ENCODE measurements at places on chromosomes 5 and 9.

DNA sequence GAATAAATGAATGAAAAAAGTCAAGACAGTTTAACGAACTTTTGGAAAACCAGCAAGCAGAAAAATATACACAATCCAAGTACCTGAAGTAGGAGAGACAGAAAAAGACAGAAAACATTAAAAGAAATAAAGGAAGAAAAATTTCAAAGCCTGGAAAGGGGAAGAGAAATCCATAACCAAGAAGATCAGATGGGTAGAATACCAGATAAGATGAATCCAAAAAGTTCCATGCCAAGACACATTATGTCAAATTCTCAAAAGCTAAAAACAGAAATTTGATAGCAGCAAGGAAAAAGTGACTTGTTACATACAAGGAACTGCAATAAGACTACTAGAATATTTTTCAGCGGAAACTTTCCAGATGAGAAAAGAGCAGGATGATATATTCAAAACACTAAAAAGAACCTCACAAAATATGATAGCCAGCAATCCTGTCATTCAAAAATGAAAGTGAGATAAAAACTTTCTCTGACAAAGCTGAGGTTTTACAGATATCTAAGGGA lies 7.6 kb upstream of the ZNF300 start:
- DNase-seq: no peak

GRCh38 chr5:120532835-120533234 lies 68.7 kb downstream of the PRR16 start:
- DNase-seq: no peak

DNA sequence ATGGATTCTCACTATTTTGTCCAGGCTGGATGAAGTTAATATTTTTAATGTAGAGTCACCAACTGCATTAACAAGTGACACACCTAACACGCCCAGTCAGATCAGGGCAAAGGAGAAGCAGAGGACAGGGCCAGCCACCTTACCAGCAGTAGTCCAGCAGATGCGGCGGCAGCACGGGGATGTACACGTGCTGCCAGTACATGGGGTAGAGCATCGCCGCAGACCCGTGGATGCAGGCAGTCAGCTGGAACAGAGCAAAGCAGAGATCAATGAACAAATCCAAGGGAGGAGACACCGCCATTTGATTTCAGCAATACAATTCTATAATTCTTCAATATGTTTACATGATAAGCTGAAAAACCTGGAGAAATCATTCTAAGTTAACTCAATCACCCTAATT lies 274.2 kb downstream of the CRB2 start:
- DNase-seq: no peak

GRCh38 chr5:126462239-126463014 lies 39.2 kb downstream of the GRAMD2B start:
- DNase-seq: no peak

DNA sequence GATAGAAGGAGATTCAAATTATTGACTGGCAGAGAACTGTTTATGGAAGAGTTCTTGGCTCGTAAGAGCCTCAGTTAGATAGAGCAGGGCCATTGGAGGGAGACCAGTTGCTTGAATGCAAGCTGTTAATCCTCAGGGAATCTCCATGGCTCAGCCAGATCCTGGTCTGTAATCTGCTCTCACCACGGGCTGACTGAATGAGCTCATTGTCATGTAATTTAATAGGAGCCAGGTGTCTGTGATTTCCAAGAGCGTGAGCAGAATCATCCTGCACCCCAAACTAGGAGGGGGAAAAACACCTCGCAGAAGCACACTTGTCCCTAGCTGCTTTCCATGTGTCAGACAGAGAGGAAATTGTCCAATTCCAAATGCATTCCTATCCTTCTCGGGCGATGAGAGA lies 19.1 kb upstream of the KCNMB1 start:
- DNase-seq: no peak

DNA sequence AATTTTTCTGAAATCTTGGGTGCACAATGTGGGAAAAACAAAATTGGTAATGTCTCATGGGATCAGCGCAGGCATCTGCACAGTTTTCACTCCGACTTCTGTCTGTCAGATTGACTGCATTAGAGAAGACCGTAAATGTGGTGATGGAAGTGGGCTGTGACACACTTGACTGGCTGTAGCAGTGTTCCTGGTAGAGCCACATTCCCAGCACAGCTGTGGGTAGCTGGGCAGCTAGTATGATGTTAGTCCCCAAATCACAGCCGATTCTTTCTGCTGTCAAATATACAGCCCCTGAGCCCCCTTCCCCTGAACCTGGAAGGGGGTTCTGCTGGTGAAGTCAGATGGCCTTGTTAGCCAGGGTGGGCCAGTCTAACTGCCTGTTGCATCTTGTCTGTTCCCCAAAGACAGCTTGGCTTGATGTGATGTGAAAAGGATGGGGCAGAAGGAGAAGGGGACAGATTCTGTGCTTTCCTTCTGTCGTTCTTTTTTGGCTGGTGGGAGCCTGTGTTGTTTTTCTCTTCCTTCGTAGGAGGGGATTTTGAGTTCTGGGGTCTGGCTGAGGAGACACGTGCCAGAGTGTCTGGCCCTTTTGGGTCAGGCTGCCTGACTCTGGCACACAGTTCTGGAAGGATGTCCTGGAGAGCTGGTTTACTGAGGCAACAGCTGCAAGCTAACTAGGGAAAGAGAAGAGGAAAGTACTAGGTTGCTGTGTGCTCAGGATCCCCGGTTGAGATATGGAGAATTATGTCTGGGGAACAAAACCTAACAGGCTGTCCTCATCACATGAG lies 66.4 kb upstream of the SPRY4 start:
- DNase-seq: no peak

DNA sequence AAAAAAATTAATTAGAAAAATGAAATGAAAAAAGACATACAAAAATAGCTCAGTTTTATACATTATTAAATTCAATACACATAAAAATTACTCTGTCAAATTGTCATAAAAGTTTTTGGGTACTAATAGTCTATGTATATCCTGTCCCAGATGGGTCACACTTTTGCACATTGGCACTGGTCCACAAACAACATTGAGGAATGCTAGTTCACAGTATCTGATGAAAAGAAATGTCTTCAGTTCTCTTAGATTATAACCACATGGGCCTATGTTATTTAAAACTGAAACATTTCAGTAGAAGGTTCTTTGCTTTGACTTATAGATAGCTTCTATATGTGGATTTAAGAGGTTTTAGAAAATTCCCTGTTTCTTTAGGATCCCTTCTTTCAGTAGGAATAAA lies 39.8 kb downstream of the LNPEP start:
- no peak for DNase-seq

GRCh38 chr5:97046270-97046982 lies 96.0 kb downstream of the LIX1 start:
- DNase-seq: no peak

DNA sequence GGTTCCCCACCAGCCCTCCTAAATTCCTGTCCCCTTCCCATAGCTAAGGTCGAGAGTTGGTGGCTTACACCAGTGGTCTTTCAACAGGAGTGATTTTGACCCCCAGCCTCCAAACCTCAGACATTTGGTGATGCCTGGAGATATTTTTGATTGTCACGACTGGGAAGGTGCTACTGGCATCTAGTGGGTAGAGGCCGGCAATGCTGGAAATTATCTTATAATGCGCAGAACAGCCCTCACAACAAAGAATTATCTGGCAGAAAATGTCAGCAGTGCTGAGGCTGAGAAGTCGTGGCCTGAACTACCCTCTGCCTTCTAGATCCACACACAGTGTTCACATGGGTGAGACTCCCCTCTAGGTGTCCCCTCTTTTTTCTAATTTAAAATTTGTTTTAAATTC lies 69.6 kb downstream of the IL31RA start:
- no peak for DNase-seq

- DNase-seq: no peak
These were observed 257.8 kb downstream of the FSTL4 start for GRCh38 chr5:133354323-133355185.

GRCh38 chr5:150307617-150308426 lies 5.1 kb upstream of the ARSI start:
- DNase-seq: no peak

DNA sequence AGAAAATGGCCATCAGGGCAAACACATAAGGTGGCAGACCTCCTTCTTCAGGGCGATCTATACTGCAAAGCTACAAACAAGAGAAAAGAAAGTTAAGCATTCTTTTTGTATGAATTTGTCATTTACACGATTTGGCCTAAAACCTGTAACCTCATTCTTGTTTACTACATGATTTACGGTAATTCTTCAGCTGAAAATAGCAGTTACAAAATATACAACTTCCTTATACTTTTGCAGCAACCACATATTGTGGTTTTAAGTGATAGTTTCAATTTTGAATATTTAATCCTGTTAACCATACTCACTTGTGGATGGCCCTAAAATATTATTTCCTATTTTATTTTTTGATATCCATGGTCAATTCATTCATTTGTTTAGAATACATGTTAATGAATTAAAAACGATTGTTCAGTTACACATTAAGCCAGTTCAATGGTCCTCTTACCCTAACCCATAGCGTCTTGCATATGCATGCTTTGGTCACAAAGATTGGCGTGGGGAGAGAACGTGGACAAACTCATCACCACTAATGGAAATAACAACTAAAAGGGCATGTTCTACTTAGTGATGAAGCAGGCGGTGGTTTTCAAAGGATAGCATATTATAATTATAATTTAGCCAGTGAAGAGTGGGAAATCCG lies 16.6 kb downstream of the TUT7 start:
- no peak for DNase-seq

- no peak for DNase-seq
These were observed 8.5 kb upstream of the C1QTNF3 start for GRCh38 chr5:34051374-34051980.

- DNase-seq: no peak
These were observed 47.1 kb upstream of the CHSY3 start for GRCh38 chr5:129857116-129857515.

GRCh38 chr5:53166183-53166495 lies 56.6 kb upstream of the MOCS2 start:
- DNase-seq: no peak

DNA sequence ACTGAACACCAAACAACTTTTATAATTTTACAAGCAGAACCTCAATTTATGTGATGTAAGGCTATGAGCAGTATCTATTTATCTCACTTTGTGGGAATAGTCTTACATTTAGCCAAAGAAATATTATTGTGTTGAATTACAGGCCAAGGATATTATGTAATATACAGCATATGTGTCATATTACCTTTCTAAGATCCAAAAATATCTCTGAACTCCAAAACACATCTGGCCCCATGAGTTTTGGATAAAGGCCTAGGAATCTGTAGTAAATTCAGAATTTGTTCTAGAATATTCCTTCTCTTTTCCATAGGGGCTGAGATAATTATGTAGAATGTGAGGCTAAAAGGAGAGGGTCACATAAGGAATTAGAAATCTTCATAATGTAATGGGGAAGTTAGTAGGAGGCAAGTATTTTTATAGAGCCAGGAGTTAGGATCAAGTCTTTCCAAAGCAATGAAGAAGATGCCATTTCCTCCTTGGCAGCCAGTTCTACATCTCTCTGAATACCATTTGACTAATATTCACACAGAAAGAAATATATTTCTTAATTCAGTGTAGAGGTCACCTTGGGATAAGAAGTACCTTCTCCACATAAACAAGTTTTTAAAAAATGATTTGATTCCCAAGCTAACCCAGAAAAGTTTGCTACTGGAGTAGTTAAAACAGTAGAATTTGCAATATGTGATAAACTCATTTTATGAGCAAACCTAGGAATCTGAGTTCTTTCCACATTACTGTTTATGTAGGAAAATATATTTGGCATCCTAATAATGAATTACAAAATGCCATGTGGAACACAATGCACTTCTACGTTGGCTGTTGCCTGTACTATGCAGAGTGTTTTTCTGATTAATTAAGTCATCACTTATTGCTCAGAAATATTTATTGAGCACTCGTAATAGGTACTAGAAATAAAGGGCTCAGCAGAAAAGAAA lies 20.3 kb upstream of the GRAMD2B start:
- DNase-seq: no peak

DNA sequence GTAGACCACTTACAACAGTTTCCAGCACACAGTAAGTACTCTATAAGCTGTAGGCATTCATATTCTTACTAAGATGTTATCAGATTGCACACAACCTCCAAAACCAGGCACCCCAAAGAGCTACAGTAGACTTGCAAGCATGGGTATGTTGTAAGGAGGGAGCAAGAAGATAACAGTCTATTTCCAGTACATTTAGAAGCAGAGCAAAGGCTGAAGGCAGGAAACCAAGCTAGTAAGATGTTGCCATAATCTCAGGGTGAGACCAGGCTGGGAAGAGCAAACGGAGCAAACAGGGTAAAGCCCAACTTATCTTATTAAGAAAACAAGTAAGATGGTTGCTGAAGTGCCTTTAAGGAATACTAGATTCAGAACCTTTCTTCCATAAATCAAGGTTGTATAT lies 161.1 kb downstream of the GLIS3 start:
- DNase-seq: no peak

- DNase-seq: no peak
These were observed 12.0 kb downstream of the ADRA1B start for GRCh38 chr5:159928122-159928909.

DNA sequence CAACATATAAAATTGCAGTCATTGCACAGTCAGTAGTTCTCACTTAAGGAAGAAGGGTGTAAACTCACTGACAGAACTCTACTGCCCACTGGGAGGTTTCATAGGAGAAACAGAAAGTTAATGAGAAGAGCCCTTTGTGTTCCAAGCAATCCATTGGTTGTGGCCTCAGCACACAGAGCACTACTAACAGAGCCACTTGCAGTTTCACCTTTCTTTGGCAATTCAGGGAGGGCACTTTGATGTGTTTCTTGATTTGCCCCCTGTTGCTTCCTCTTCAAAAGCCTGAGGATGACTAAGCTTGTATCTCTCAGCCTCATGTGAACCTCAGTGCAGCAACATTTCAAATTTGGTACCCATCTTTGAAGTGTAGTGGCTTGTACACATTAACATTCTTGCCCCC lies 409.4 kb downstream of the DMRTA1 start:
- no peak for DNase-seq
